Spleen (tissue), 13 donors: ENCODE measurements at places on chromosomes 4 and X. TPM values are rescaled to one million over a fixed set of nuclear protein-coding genes. Genes with fewer than 3 reads are reported as not detected.

DNA sequence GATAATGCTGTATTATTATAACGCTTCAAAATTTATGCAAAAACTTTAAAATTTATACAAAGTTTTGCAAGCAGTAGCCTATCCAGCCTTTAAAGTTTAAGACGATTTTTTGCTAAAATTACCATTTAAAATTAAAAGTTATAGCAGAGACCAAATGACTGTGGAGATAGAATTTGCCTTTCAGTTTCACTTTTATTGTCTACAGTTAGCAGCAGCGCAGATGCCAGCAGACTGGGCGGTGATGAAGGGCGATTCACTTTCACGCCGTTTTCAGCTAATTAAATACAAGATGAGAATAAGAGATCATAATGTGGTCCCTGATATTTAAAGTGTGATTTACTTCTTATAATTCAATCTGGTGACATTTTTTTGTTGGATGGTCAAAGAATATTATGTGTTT, 1381.5 kb upstream of the ADGRL3 start:
- H3K4me1 ChIP-seq = no peaks in the 10 kb centered on the region
- no peak overlapping the region for H3K27ac ChIP-seq
- H3K4me3 ChIP-seq = peak overlapping the region; percentile 10
- H3K27me3 ChIP-seq = no peaks in the 10 kb centered on the region
- H3K36me3 ChIP-seq = no peaks in the 10 kb centered on the region

DNA sequence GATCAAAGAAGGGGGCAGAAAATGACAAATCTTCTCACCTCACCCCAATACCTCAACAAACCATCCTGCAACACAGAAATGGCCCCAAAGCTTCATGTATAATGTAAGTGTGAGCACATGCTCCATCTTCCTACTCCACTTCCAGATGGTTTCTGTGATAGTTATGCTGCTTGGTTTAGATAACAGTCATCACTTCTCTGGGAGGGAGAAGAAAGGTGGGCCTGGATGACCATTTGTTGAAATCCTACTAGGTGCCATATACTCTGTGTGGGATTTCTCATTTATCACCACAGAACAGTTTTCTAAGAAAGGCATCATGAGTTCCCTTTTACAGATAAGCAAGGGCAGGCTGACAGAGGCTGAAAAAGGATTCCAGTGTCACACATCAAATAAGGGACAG, 31.3 kb upstream of the NXF3 start:
- H3K4me1 ChIP-seq = no peaks in the 10 kb centered on the region
- H3K27me3 ChIP-seq = no peaks in the 10 kb centered on the region
- H3K36me3 ChIP-seq = no peaks in the 10 kb centered on the region
- H3K4me3 ChIP-seq = no peak overlapping the region

- H3K36me3 ChIP-seq = no peaks in the 10 kb centered on the region
- no peak for DNase-seq
- no peaks in the 10 kb centered on the region for H3K27me3 ChIP-seq
- no peaks in the 10 kb centered on the region for H3K4me1 ChIP-seq
- no peak overlapping the region for H3K4me3 ChIP-seq
Measured at GRCh38 chrX:41827886-41828285, 95.5 kb downstream of the CASK start.

DNA sequence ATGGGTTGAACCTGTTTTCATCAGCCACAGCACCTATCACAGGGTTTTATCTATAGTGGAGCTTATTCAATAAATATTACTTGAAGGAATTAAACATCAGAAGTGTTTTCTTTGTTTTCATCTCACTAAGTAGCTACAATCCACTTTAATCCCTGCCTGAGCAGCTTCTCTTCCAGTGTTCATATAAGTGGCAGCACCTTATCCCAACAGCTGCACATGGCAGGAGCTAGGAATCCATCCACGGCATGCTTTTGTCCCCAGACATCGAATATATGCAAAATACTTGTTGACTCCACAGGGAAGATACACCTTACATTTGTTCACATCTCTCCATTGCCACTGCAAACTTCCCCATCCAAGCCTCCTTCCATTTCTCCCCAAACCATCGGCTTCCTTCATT, 549.8 kb upstream of the FAM241A start:
- DNase-seq = no peak
- no peaks in the 10 kb centered on the region for H3K27me3 ChIP-seq

DNA sequence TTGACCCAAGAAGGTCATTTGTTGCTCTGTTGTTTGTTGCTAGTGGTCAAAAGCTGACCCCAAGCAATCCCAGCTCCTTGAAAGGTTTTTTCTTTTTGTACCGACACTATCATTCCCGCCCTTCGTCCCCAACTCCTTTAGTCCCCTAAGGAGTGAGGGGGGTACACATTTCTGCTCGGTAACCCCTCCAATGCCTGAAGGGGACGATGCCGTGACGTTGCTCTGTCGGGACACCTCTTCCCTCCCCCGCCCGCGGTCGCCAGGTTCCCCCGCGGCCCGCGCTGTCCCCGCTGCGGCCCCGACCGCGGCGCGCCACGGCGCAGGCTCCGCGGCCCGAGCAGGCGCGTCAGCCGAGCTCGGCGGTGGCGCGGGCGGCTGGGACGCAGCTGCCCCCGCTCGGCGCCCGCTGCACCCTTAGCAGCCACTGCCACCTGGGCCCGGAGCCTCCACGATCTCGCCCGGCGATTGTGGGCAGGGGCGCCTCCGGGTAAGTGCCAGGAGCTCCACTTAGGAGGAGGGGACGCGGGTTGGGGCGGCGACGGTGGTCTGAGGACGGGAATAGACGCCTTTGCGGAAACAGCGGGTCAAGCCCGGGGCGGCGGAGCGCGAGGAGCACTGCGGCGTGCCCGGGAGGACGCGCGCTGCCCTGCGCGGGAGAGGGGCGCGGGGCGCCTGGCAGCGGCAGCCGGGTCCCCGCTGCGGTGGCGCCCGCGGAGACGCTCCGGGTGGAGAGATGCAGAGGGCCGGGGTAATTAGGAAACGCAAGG, at the start of gene GLRB:
Gene GLRB, plus strand, starts transcription at position 340 of the 767 bp plus-strand sequence. CDS start 1,875 bp downstream, outside the sequence.
- H3K36me3 ChIP-seq = no peaks in the 10 kb centered on the region
- peak within 1 kb of the TSS; percentile 23 for H3K4me3 ChIP-seq

DNA sequence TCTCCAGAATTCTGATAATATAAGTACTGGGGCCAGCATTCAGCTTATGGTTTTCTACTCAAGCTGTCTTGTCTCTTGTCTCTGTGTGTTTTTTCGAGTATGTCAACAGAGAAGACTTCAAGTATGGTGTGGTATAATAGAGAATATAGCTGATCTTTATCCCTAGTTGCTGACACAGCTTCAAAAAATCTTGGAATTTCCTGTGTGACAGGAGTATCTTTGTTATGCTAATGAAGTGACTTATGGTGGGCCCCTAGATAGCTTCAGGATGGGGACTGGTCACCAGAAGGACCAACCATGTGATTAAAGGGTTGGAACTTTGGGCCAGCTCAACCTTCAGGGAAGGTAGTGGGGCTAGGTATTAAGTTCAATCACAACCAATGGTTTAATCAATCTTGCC, 2.9 kb downstream of the GPRASP3 start:
- no peaks in the 10 kb centered on the region for H3K27me3 ChIP-seq
- no peak overlapping the region for H3K27ac ChIP-seq
- no peaks in the 10 kb centered on the region for H3K4me1 ChIP-seq
- DNase-seq = no peak
- H3K36me3 ChIP-seq = no peaks in the 10 kb centered on the region

DNA sequence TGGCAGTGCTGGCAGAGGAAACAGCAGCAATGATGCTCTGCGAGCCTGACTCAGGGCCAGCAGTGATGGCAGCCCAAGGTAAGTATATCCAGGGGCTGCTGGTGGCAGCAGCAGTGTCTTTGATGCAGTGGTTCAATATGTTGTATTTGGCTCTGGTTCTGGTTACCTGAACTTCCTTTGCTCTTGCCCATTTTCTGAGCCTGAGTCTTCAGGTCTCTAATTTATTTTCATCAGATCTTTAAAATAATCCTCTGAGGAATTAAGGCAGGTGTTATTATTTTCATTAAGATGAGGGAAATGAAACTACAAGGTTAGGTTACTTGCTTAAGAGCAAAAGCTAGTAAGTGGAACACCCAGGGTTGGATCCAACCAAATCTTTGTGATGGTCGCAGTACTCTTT, 102.8 kb upstream of the BMP2K start:
- H3K4me1 ChIP-seq = peaks cover 33% of the 10 kb centered on the region
- DNase-seq = no peak
- no peaks in the 10 kb centered on the region for H3K27me3 ChIP-seq
- H3K4me3 ChIP-seq = no peak overlapping the region
- peak overlapping the region; percentile 26 for H3K27ac ChIP-seq

DNA sequence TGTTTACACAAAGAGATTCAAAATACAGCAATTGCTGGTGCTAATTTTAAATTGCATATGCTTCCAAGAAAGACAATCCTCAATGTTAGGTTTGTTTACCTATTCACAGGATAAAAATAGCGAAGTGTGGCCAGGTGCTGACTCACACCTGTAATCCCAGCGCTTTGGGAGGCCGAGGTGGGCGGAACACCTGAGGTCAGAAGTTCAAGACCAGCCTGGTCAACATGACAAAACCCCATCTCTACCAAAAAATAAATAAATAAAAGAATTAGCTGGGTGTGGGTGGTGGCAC, 77.7 kb downstream of the OPHN1 start:
- no peak overlapping the region for H3K27ac ChIP-seq
- H3K36me3 ChIP-seq = no peaks in the 10 kb centered on the region
- no peaks in the 10 kb centered on the region for H3K4me1 ChIP-seq
- H3K4me3 ChIP-seq = no peak overlapping the region
- DNase-seq = no peak

GRCh38 chrX:43002526-43003203, 224.7 kb upstream of the PPP1R2C start:
- H3K36me3 ChIP-seq = no peaks in the 10 kb centered on the region
- H3K4me3 ChIP-seq = no peak overlapping the region
- no peaks in the 10 kb centered on the region for H3K4me1 ChIP-seq
- H3K27ac ChIP-seq = no peak overlapping the region

DNA sequence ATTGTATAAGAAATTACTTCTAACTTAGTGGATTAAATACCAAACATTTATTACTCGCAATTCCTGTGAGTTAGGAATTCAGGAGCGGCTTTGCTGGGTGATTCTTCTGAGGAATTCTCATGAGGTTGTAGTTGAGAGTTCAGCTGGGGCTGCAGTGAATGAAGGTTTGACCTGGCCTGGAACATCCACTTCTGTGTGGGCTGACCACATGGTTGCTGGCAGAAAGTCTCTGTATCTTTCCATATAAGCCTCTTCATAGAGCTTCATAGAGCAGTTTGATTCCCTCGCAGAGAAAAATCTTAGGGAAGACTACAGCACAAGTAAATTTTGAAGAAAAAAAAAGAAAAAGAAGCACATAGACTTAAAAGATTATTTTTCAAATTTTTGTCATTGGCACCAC, 339.7 kb upstream of the NWD2 start:
- no peaks in the 10 kb centered on the region for H3K27me3 ChIP-seq
- H3K27ac ChIP-seq = no peak overlapping the region
- DNase-seq = no peak
- H3K36me3 ChIP-seq = no peaks in the 10 kb centered on the region

GRCh38 chr4:188934320-188934962, 795.2 kb downstream of the TRIML1 start:
- no peaks in the 10 kb centered on the region for H3K4me1 ChIP-seq
- no peak for DNase-seq
- H3K4me3 ChIP-seq = no peak overlapping the region
- no peaks in the 10 kb centered on the region for H3K36me3 ChIP-seq

DNA sequence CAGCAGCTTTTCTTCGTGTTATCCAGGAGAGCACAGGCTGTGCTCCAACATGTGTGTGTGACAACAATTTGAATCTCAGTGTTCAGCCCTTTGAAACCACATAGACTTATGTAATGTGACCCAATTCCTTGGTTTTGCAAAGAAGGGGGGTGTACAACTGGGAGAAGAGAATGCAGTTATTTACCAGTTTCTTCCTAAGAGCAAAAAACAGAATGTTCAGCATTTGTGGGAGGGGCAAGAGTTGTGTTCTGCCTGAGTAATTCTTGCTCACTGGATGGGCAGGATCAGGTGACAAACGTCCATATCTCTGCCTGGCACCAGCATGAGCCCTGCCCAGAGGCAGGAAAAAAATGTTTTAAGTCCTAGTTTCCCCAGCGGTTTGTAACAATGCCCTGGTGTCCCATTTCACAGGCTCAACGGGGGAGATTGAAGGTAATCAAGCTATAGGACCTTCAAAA, 72.0 kb downstream of the PRPS1 start:
- no peak overlapping the region for H3K4me3 ChIP-seq
- H3K27ac ChIP-seq = peak overlapping the region; percentile 69

GRCh38 chr4:74499986-74500781, 55.2 kb downstream of the AREG start:
- H3K4me1 ChIP-seq = no peaks in the 10 kb centered on the region
- DNase-seq = no peak
- no peaks in the 10 kb centered on the region for H3K36me3 ChIP-seq
- H3K27me3 ChIP-seq = no peaks in the 10 kb centered on the region
- no peak overlapping the region for H3K27ac ChIP-seq

DNA sequence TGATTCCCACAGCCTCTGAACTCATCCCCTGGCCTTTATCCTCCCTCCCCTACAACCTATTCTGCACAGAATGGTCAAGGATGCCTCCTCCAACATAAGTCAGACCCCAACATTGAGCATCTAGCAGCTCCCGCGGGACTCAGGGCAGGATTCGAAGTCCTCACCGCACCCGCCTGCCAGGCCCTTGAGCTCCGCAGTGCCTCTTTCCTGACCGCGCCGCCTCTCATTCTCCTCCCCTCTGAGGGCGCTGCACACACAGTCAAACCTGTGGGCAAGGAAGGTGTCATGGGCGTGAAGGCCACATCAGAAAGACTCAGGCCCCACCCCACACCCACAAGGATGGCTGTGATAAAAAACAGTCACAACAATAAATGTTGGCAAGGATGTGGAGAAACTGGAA, 84.1 kb downstream of the CPZ start:
- DNase-seq = peak; percentile 58
- H3K27ac ChIP-seq = no peak overlapping the region
- H3K4me3 ChIP-seq = no peak overlapping the region
- H3K4me1 ChIP-seq = no peaks in the 10 kb centered on the region
- no peaks in the 10 kb centered on the region for H3K36me3 ChIP-seq

DNA sequence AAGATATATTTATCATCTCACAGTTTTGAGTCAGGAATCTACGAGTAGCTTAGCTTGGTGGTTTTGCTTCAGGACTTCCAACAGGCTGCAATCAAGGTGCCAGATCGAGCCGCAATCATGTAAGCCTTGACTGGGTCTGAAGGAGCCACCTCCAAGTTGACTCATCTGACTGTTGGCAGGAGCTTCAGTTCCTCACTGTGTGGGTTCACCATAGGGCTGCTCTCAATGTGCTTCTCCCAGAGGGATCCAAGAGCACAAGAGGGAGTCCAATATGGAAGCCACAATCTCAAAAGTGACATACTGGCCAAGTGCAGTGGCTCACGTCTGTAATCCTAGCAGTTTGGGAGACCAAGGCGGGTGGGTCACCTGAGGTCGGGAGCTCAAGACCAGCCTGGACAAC, 26.5 kb downstream of the DCHS2 start:
- H3K4me3 ChIP-seq = no peak overlapping the region
- H3K27me3 ChIP-seq = no peaks in the 10 kb centered on the region
- DNase-seq = no peak
- no peaks in the 10 kb centered on the region for H3K36me3 ChIP-seq
- no peaks in the 10 kb centered on the region for H3K4me1 ChIP-seq

Gene HTN3
- total RNA-seq = not detected

Gene VCX
- total RNA-seq = not detected

Gene GPR82
- total RNA-seq = 1.7 TPM

Gene SLC4A4
- total RNA-seq = 2.2 TPM

Gene ZDHHC15
- 1.1 TPM for total RNA-seq
